ENCODE measurements at places on chromosomes 6 and 20.

- no peak for DNase-seq
Measured at GRCh38 chr20:8515810-8516435, 383.9 kb downstream of the PLCB1 start.

- no peak for DNase-seq
Measured at GRCh38 chr20:32979201-32979998, 24.8 kb downstream of the SUN5 start.

DNA sequence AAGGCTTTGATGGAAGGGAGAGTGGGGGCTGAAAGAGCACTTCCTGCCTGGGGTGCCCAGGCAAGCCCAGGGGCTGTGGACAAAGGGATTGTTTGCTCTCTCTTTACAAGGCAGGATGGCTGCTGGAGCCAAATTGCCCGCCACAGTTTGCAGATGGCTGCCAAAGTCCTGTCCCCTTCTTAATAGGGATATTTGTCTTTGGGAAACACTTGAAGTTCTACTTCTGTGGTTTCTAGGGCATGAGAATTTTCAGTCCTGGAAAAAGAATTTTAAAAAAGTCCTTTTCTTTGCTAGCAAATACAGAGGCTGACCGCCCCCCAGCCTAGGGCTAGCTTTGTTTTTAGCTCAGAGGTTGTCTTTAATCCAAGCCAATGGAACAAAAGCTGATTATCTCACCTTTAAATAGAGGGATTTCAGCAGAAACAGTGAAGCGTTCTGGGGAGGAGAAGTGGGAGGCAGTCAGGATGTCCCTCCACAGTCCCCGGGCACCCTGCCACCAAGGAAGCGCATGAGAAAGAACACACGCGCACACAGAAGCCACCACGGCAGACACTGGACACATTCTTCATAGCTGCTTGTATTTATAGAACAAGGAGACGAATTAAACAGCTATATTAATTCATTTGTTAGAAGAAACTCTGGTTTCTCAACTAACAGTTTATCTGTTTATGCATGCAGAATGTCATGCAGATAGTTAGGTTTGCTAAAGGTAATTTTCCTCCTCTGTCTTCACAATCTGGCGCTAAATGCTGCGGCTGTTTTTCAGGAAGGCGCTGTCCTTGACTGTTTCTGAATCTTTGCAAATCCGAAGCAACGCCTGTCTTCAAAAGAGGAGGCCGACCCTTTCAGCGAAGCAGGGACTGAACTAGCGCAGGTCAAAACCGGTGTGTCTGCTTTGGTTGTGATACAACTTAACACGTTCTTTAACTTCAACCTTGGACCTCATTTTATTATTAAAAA, 736.9 kb downstream of the QKI start:
- DNase-seq, result peak; percentile 84

DNA sequence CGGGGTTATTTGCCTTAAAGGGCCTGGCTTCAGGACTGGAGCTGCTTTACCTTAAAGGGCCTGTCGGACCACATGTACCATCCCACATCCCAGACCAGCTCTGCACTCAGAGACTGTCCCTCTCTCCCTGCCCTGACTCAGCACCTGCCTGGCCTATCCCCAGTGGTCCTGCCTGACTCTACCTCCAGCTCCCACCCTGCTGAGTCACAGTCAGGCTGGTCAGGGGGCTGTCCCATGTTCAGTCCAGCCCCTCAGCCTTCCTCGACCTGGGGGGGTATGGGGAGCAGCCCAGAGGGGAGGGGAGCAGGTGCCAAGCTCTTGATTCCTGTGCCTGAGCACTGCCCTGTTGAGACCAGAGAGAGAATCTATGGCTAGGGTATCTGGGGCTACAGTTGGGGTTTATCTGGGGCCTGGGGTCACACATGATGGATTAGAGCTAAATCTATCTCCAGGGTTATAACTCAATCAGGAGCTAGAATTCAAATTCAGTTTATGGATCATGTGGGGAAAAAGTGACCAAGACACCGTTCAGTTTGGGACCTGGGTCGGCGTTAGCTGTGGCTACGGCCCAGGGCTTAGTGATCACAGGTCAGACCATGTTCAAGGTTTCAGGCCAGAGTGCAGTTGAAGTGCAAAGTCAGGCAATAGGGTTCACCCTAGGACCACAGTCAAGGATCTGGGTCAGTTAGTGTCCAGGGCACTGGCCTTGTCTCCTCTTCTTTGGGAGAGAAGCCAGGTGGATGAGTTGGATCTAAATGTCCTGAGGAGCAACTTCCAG, 9.4 kb upstream of the TRIB3 start:
- no peak for DNase-seq

DNA sequence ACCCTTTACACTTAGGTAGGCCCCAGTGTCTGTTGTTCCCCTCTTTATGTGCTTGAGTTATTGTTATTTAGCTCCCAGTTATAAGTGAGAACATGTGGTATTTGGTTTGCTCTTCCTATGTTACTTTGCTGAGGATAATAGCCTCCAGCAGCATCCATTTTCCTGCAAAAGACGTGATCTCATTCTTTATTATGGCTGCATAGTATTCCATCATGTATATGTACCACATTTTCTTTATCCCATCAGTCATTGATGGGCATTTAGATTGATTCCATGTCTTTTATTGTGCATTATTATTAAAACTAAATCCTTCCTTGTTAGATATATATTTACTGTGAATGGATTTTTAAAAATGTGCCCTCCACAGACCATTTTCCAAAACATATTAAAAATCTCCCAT, 1137.3 kb upstream of the ADGRB3 start:
- DNase-seq, result no peak

DNA sequence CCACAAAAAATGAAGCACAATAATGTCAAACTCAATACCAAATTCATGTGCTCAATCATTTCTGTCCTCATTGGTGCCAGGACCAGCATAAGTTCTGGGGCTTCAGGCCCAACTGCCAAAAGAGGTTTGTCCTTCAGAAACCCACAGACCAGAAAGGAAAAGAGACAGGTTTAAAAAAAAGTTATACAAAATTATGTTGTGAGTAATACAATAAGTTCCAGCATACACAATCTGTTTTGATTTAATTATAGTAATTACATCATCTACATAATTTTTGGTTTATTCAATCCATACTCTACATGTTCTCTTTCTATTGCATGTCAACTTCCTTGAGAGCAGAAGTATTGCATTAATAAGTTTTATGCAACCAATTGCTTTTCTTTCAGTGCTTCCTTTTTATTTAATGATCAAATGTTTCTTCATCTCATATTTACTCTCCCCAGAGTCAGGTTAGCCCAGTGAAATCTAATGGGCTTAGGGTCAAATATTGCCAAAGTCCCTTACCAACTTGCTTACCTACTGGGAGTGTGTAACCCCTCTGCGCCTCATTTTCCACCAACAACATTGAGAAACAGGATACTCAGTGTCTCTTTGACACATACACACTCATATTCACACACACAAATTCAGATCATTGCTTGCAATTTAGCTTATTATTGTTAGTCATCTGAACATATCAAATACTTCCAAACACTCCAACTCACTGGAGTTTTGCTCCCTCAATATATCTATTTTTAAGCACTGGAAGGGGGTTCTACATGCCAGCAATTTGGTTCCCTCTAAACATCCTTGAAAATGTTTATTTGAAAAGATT, 424.4 kb upstream of the MARCKS start:
- DNase-seq, result no peak

GRCh38 chr20:34049389-34049788, 55.7 kb downstream of the RALY start:
- no peak for DNase-seq

- no peak for DNase-seq
Measured at GRCh38 chr6:156687789-156688619, 89.2 kb upstream of the ARID1B start.

DNA sequence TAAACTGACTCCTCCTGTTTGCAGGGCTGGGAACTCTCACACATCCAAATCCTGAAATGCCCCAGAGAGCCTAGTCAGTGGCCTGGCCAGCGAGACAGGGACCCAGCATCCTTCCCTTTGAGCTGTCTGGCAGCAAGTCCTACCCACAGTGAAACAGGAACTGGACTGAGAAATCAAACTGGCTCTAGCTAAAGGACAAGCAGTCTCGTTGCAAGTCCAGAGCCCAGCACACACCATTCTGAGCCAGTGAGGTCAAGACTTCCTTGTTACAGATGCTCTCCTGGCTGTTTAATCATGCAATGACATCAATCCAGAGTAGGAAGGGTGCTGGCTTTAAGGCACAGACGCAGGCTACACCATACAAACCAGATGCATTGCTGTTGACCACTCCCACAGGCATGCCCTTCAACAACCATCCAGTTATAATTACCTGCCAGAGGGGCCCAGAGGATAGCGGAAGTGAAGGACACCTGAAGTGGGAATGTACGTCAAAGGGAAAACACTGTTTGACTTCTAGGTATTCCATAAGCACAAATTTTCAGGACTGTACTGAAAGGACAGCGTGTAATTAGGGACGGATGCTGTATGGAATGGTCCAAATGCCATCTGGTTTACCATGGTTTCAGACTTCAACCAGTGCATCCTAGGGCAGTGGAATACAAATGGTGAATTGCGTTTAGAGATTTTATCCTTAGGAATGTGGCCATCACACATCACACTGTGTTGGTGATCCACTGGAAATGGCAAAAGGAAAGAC, 114.4 kb downstream of the SLC23A2 start:
- DNase-seq, result no peak

DNA sequence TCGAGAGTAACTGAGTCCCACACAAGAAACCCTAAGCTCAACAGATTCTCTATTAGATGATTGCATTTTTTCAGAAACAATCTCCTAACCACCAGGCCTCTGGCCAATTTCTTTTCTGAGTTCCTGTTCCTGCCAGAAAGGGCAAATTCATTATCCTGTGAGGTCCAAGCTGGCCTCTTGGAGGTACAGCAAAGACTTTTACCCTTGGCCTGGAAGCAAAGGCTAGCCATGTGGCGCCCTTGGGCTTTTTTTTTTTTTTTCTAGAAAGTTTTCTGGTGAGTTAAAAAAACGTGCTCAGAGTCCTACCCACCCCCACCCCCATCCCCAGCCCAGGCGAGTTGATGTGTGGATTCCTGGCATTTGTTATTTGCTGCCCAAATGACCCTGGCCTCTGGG, 59.0 kb upstream of the EEF1A1 start:
- DNase-seq, result no peak

DNA sequence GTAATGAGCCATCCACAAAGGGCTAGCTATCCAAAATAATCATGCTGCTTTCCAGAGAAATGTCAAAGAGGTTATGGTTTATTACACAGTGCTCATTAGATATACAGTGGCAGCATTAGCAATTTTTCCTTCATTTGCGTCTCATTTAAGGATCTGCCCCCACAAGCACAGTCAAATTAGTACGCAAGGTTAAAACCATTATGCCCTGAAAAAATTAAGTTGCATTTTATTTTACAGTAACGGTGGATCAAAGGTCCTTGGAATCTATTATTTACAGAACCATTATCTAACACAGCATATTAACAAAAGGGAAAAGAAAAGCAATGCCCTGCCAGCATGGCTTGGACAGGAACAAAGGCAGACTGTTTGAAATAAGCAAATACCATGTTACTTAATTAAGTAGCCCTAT, 144.8 kb downstream of the PDSS2 start:
- DNase-seq, result no peak

- no peak for DNase-seq
Measured at GRCh38 chr20:48070991-48071652, 285.8 kb upstream of the SULF2 start.

- DNase-seq, result no peak
Measured at GRCh38 chr6:39543095-39543494, 182.1 kb downstream of the KIF6 start.

DNA sequence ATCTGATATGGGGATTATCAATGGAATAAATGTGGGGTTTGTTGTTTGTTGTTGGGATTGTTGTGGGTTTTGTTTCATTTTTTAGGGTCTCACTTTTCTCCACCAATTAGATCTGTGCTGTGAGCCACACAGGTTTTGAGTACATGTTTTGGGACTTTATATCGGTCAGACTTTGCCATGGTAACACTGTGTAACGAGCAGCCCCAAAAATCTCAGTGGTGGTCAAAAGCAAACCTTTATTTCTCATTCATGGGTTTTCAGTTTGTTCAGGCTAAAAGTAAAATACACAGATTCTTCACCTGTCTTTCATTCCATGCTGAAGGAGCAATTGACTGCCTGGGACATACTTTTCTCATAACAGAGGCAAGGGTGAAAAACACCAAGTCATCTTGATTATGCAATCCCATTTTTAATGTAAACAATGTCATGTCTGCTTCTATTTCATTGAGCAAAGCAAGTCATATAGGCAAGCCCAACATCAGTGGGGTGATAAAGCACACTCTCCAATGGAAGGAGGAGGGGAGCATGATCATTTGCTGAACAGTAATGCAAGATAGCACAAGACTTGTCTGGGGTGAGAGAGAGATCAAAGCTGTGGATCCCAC, 101.1 kb upstream of the PLCB4 start:
- no peak for DNase-seq

DNA sequence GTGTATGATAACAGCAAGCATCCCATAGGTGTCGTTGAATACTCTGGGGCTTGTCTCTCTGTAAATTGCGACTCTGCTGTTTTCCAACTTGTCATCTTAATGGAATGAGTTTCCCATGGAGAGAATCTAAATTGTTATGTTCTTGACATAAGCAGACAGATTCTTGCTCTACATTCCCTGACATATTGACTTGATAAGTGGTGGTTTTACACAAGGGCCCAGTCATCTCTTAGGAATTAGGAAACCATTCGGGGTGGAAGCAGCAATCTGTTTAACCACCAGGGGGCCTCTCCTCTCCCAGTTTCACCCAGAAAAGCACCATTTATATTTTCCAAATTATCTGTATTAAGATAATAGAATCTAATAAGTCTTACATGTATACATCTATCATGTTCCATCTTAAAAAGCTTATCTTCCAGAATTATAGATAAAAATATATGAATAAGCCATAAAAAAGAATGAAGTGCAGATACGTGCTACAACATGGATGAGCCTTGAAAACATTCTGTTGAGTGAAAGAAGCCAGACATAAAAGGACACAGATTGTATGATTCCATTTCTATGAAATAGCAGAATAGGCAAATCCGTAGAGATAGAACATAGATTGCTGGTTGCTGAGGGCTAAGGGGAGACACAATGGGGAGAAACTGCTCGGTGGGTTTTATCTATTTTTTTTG, 23.1 kb upstream of the MROH8 start:
- no peak for DNase-seq

- DNase-seq, result no peak
Measured at GRCh38 chr20:12383821-12384220, 466.1 kb downstream of the BTBD3 start.

DNA sequence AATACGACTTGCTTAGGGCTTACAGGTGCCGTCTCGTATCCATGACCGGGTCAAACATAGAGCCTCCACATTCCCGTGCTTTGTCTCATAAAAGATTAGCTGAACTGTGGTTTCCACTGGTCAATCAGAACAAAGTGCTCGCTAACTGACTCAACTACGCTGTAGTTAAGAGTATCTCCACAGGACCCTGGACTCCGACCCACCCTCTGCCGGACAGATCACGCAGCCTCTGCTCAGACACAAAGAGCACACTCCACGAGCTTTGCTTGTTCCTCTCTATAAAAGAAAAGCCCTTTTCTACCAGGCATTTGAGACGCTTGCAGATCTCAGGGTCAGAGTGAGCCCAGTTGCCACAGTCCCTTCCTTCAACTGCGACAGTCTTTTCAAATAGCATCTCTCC, 298.7 kb upstream of the CDH4 start:
- DNase-seq, result no peak

- no peak for DNase-seq
Measured at GRCh38 chr6:40931931-40932330, 107.1 kb downstream of the UNC5CL start.

- DNase-seq, result no peak
Measured at GRCh38 chr6:35136185-35136584, 5.0 kb downstream of the TCP11 start.
